ENCODE measurements at places on chromosomes 3 and 15.

DNA sequence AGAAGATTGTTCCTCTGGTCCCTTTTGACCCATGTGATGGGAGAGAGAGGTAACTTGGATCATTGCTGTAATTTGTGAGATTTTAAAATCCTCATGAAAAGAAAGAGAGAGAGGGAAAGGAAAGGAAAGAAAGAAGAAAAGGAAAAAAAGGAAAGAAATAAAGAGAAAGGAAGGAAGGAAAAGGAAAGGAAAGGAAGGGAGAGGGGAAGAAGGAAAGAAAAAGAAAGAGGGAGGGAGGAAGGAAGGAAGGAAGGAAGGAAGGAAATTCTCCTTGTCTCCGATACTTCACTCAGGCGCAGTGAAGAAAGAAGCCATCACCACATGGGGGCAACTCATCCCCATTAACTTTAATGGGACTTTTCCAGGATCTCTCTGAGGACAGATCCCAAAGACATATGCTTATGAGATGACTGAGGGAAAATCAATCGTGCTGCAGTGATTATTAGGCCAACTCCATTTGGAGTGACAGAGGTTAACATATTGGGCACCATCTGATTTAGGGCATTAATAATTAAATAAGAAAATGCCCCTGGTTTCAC is 123.0 kb downstream of the MEGF11 start:
- DNase-seq: no peak

DNA sequence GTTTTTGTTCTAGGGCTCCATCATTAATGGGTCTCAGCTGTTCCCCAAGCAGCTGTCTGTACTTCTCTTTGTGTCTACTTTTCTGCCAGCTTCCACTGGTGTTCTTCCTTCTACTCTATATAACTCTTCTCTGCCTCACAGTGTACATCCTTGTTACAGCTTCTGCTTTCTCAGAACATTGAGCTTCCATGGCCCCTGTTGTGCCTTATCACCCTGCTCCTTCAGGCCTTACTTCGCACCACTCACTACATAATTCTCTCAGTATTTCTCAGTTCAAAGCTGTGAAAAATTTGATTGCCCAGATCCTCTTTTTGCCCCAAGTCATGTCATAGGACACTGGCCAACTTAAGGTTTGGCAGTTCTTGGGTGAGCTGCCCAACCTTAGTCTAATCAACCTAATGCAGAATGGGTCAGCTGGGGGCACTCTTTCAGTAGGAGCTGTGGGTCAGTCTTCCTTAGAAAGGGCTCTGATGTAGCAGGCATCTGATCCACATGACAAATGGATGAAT is 28.9 kb downstream of the CSTA start:
- DNase-seq: no peak

- DNase-seq: no peak
Observed at GRCh38 chr15:75646944-75647364, 758 bp upstream of the SNX33 start.

GRCh38 chr15:43552986-43553385 is 35.6 kb downstream of the MAP1A start:
- no peak for DNase-seq

GRCh38 chr15:78347586-78348543 is 7.7 kb downstream of the CRABP1 start:
- peak; percentile 70 for DNase-seq

- DNase-seq: no peak
Observed at GRCh38 chr15:93029836-93030429, 59.1 kb downstream of the RGMA start.

DNA sequence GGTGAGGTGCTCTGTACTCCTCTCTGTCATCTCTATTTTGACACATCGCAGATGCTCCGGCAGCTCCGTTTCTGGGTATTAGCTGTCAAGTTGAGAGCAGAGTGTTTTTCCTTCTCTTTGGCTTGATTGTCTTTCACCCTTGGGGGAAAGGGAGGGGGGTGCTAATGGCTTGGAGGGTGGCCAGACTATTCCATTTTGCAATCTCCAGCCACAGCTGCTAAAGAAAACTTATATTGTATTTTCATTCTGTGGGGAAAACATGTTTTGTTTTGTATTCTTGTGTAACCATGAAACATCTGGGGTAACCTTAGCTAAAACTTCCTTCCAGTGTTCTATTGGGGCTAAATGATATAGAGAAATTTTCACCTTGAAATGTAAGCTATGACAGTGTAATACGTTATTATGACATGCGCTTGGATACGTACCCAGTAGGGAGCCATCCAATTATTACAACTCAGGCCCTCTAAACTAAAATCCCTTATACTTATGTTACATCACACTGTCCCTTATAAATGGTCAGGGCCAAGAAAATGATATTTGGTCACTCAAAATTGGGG is 14.0 kb upstream of the LARP6 start:
- no peak for DNase-seq

- no peak for DNase-seq
Observed at GRCh38 chr15:51629612-51630011, 7.0 kb upstream of the DMXL2 start.

GRCh38 chr3:123792473-123793201 is 91.5 kb downstream of the MYLK start:
- no peak for DNase-seq

DNA sequence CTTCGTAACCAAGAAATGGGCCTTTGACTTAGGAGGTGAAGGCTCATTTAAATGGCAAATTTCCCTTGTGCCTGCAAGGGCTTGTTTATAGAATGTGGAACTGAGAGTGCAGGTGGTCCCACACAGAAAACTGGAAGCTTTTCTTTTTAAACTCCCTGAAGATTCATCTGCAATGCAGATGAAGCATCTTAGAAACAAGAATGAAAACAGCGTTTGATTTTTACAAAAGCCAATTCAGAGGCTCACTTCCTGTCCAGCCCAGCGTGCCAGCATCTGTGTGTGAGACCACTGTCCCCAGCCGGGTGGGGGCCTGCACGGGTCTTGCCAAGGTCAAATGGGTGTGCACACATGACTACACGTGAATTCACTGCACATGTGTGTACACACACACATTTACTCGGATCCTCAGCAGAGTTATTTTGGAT is 94.7 kb downstream of the LINGO1 start:
- DNase-seq: no peak

GRCh38 chr3:51375136-51375535 is 10.0 kb upstream of the MANF start:
- no peak for DNase-seq

DNA sequence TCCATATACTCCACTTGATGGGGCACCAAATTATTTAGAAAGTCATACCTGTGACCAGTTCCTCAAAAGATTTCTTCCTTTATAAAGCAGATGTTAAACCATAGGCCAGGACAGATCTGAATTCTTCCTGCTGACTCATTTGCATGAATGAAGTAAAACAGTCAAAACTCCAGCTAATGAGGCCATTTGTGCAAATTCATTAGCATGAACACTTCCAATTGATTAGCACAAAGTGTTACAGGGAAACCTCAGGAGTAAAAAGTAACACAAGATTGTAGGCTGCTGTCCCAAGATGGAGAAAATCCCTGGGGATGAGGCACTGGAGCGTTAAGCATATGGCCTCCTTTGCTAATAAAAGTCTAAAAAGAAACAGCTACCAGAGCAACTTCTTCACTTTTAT is 149.8 kb downstream of the ZNF385D start:
- DNase-seq: no peak

GRCh38 chr3:114378760-114379159 is 84.9 kb downstream of the TIGIT start:
- DNase-seq: no peak

All from BE2C (cell line).